Gastroesophageal sphincter (tissue), 4 donors: ENCODE measurements at places on chromosomes 7 and 10. TPM values are rescaled to one million over a fixed set of nuclear protein-coding genes. Genes with fewer than 3 reads are reported as not detected.

- no peak for ATAC-seq
Observed at GRCh38 chr7:24773646-24774045, 16.4 kb upstream of the GSDME start.

DNA sequence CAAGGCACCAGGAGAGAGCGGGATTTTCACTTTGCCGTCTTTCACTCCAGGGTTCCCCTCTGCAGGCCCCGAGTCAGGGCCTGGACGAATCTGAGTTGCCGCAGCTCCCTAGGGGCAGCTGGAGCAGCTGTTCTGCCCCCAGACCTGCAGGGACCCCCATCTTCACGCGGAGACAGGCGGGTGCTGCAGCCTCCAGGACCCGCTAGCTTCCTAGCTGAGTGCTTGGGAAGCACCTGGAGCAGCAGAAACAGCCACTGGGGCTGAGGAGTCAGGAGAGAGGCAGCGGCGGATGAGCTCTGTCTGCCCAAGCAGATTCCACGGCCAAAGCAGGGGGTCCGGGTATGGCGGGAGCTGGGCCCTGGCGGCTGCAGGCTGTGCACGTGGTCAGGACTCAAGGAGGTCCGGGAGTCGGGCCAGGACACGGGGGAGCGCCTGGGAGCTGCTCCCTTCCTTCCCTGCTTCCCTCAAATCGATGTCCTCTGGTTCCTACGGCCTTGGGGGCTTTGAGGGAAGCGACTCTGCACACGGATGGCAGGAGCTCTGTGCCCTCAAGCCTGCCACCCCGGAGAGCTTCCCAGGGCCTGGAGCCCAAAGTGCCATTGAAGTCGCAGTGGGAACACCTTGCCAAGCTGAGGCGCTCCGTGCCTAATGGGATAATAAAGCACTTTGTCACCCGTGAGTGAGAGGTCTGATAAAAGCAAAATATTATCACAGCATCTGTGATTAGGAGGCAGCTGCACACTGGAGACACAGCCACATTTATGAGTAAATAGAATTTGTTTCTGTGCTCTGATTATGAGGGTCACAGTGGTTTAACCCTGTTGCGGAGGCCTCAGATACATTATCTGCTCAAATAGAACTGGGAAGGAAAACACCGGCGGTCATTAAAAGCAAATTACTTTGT is 17.2 kb downstream of the MNX1 start:
- ATAC-seq, result no peak

GRCh38 chr10:35922876-35923600 is 280.9 kb upstream of the FZD8 start:
- no peak for ATAC-seq

GRCh38 chr10:20029523-20029922 is 213.3 kb downstream of the PLXDC2 start:
- ATAC-seq, result no peak

DNA sequence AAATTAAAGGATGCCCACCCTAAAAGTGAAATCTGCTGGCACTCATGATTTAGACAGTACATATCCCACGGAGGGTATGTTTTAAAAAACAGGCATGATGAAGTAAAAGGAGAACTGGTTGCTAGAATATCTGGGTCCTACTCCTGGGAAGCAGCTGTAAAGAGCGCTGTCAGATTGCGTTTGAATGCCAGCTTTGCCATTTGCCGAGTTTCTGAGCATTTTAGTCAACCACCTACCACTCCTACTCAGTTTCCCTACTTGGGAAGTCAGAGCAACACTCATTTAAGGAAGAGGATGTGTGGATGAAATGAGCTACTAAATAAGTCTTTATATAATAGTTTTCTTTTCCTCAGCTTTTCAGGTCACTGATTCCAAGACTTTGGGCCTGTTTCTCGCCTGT is 1.1 kb upstream of the UMAD1 start:
- ATAC-seq, result no peak

GRCh38 chr10:71598621-71599055 is 120.9 kb downstream of the C10orf105 start:
- peak; percentile 84 for ATAC-seq

- ATAC-seq, result no peak
Observed at GRCh38 chr7:20064974-20065862, 152.0 kb downstream of the MACC1 start.

- ATAC-seq, result peak; percentile 94
Observed at GRCh38 chr10:119750391-119751230, 24.8 kb downstream of the INPP5F start.

MMD2 gene
- total RNA-seq, result not detected

CPA2 gene
- not detected for total RNA-seq

CCDC71L gene
- 80.1 TPM for total RNA-seq

ZNF488 gene
- total RNA-seq, result 0.47 TPM
